Breast epithelium (tissue), 4 donors: ENCODE measurements at places on chromosomes 7 and 10. TPM values are rescaled to one million over a fixed set of nuclear protein-coding genes. Genes with fewer than 3 reads are reported as not detected.
A peak's percentile ranks its signal among the peaks of the same experiment; 100 is the strongest.

DNA sequence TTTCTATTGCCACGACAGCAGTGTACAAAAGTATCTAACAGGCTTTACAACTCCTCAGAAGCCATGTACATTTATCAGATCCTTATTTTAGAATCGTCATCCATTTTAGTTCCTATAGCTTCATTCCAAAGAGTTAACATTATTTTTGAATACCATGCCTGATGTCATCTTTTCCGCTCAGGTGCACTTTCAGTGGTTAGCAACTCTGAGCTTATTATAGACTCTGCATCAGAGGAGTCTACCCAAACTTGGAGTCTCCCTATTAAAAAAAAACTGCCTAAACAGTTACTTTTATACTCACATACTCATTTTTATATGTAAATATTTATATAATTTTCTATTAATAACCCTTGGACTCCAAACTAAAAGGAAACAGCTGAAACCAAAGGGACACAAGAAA is 31.6 kb upstream of the PRSS37 start:
- no peaks in the 10 kb centered on the region for H3K4me1 ChIP-seq
- H3K27ac ChIP-seq: no peak overlapping the region
- DNase-seq: no peak
- no peaks in the 10 kb centered on the region for H3K27me3 ChIP-seq
- no peak overlapping the region for H3K4me3 ChIP-seq

- H3K4me3 ChIP-seq: no peak overlapping the region
- no peaks in the 10 kb centered on the region for H3K27me3 ChIP-seq
- no peak for DNase-seq
- H3K36me3 ChIP-seq: peaks cover 18% of the 10 kb centered on the region
Observed at GRCh38 chr10:120905268-120905667, 54.1 kb downstream of the WDR11 start.

DNA sequence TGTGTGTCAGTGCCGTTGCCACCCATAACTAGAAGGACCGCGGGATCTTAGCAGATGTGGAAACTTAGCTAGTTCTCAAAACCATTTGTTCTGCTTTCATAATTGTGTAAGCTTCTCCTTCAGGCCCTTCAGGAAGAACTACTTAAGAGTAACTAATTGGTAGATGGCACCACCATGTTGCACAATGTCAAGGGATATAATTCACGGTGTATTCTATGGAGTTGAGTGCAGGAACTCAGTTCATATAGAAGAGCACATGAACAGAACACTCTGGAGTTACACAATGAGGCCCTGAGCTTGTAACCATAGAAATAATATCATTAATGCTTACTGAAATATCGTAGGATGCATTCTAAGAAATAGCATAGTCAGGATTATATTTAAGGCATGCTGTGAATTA is 126.5 kb upstream of the GAD2 start:
- H3K4me3 ChIP-seq: no peak overlapping the region
- no peak overlapping the region for H3K27ac ChIP-seq
- H3K27me3 ChIP-seq: no peaks in the 10 kb centered on the region
- no peak for DNase-seq
- H3K36me3 ChIP-seq: no peaks in the 10 kb centered on the region

GRCh38 chr10:43227911-43228782 is 38.7 kb downstream of the RASGEF1A start:
- H3K4me1 ChIP-seq: no peaks in the 10 kb centered on the region
- peaks cover 23% of the 10 kb centered on the region for H3K27me3 ChIP-seq
- no peaks in the 10 kb centered on the region for H3K36me3 ChIP-seq
- no peak overlapping the region for H3K4me3 ChIP-seq
- DNase-seq: peak; percentile 27

- no peak overlapping the region for H3K27ac ChIP-seq
- H3K4me1 ChIP-seq: no peaks in the 10 kb centered on the region
- H3K4me3 ChIP-seq: no peak overlapping the region
- no peaks in the 10 kb centered on the region for H3K36me3 ChIP-seq
- H3K27me3 ChIP-seq: no peaks in the 10 kb centered on the region
Observed at GRCh38 chr7:96284835-96285234, 37.1 kb downstream of the SLC25A13 start.

DNA sequence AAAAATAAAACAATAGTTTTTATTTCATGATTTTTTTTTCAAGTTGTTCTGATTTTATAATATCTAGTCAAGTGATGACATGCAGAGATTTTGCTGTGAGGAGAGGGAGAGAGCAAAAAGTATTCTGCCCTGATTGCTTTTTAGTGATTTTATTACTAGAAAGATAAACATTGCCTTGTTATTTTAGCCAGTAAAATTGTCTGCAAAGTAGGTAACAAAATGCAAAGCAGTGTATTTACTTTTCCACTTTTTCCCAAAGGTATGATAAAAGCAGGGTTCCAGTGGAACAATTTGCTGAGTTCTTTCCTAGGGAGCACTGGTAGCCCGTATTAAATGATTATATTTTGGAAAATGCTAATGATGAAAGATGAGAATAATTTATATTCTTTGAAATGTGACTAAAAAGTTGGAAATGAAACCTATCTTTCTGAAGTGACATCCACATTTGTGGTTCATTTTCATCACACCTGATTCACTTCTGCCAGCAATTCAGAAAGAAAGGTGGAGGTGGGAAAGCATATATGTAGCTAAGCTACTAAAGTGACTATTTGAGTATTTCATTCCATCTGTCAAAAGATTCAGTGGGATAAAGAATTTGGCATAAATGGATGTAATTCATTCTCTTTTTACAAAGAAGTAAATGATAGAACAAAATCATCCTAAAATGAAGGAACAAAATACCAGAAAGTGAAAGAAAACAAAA is 300.3 kb downstream of the ADK start:
- no peak for DNase-seq
- no peak overlapping the region for H3K4me3 ChIP-seq
- H3K36me3 ChIP-seq: no peaks in the 10 kb centered on the region
- H3K27ac ChIP-seq: no peak overlapping the region
- H3K4me1 ChIP-seq: no peaks in the 10 kb centered on the region

DNA sequence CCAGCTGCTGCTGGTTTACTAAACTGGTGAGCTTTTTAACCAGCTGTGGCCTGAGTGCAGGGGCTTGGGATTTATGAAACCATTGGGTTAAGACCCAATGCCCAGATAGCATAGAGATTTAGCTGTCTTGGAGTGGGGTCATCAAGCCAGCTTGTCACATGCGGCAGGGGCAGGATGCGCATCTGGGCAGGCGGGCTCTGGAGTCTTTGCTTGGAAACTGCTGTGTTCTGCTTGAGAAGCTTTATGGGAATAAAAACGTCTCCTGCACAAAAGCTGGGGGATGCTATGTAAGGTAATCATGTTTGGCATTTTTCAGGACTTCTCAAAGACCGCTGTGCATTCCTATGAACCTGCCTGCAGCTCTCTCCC is 136.3 kb downstream of the MAPK8 start:
- H3K27me3 ChIP-seq: no peaks in the 10 kb centered on the region
- no peak for DNase-seq
- no peaks in the 10 kb centered on the region for H3K36me3 ChIP-seq
- no peaks in the 10 kb centered on the region for H3K4me1 ChIP-seq

GRCh38 chr7:30963842-30964241 is at the start of gene GHRHR:
GHRHR (plus strand) TSS chr7:30963953; CDS start chr7:30964069, 116 bp downstream.
- H3K4me3 ChIP-seq: no peak within 1 kb of the TSS
- H3K27me3 ChIP-seq: no peaks in the 10 kb centered on the region
- H3K27ac ChIP-seq: no peak within 1 kb of the TSS

DNA sequence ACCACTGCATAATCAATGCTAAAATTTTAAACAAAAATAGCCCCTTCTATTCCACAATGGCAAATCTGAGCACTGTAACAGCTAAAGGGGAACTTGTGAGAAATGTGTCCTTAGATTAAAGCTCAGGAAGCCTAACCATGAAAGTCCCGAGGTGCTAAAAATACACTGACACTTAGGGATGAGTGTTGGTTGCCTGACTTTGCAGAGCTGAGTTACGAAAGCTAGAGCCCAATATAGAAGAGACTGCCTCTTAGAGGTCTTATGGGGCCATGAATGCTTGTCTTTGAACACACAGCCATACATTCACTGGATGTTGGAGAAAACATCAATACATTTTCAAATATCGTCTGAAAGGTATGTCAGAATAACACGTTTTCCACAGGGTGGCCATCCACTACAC is 209.7 kb downstream of the LHFPL3 start:
- H3K4me1 ChIP-seq: no peaks in the 10 kb centered on the region
- H3K36me3 ChIP-seq: no peaks in the 10 kb centered on the region
- no peak overlapping the region for H3K4me3 ChIP-seq
- no peaks in the 10 kb centered on the region for H3K27me3 ChIP-seq

DNA sequence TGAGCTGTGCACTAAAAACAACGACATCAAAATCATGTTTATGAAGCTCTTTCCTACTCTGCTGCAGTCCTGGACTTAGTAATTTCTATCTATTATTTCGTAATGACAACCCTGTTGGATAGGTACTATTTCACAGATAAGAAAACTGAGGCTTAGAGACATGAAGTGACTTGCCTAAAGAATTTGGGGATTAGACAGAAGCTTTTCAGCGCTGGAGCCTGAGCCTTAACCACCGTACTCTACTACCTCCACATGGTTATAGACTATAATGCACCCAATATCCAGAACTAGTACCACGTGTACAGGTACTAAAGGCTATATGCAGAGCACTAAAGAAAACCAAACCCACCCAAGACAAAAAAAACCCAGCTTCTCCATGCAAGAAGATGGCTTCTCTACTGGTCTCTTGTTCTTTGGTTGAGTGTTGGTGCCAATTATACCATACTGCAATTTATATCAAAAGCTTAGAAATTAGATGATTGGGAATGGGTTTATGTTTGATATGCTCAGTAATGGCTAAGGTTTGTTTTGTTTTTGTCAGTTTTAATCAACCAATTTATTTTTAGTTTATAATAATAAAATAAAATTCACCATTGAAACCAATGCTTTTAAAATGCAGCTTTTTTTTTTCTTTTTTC is 6.5 kb upstream of the SNX10 start:
- no peaks in the 10 kb centered on the region for H3K36me3 ChIP-seq
- H3K4me1 ChIP-seq: no peaks in the 10 kb centered on the region
- no peak for DNase-seq
- H3K27ac ChIP-seq: no peak overlapping the region

GRCh38 chr10:106706127-106706526 is 458.4 kb downstream of the SORCS1 start:
- no peak overlapping the region for H3K4me3 ChIP-seq
- no peaks in the 10 kb centered on the region for H3K4me1 ChIP-seq
- H3K36me3 ChIP-seq: no peaks in the 10 kb centered on the region
- no peak overlapping the region for H3K27ac ChIP-seq
- no peaks in the 10 kb centered on the region for H3K27me3 ChIP-seq

- H3K27ac ChIP-seq: no peak overlapping the region
- no peak for DNase-seq
- no peaks in the 10 kb centered on the region for H3K36me3 ChIP-seq
- H3K27me3 ChIP-seq: no peaks in the 10 kb centered on the region
Observed at GRCh38 chr7:121081327-121081936, 92.9 kb downstream of the CPED1 start.

- no peak overlapping the region for H3K27ac ChIP-seq
- no peaks in the 10 kb centered on the region for H3K4me1 ChIP-seq
- no peaks in the 10 kb centered on the region for H3K36me3 ChIP-seq
- H3K4me3 ChIP-seq: no peak overlapping the region
- H3K27me3 ChIP-seq: no peaks in the 10 kb centered on the region
Observed at GRCh38 chr7:30093420-30093952, 41.3 kb upstream of the MTURN start.

GRCh38 chr10:89549510-89549909 is 14.1 kb upstream of the SLC16A12 start:
- H3K27ac ChIP-seq: no peak overlapping the region
- no peak for DNase-seq

DNA sequence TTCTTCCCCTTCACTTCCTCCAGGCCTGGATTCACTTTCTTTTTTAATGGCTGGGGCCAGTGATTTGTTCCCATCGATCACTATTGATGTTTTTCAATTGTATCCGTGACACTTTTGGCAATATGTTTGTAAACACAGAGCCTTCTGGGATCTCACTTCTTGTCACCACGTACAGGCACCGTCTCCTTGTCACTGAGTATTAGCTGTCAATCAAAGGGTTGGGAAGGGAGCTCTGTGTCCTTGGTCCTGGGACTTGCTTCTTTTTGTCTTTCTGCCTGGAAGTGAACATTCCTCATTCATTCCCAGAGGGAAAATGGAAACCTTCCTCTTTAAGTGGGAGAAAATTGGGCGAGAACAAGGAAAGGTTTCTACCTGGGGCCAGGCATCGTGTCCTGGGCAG is 157.4 kb downstream of the PLXNA4 start:
- no peak for DNase-seq
- H3K4me3 ChIP-seq: no peak overlapping the region
- no peaks in the 10 kb centered on the region for H3K27me3 ChIP-seq

DNA sequence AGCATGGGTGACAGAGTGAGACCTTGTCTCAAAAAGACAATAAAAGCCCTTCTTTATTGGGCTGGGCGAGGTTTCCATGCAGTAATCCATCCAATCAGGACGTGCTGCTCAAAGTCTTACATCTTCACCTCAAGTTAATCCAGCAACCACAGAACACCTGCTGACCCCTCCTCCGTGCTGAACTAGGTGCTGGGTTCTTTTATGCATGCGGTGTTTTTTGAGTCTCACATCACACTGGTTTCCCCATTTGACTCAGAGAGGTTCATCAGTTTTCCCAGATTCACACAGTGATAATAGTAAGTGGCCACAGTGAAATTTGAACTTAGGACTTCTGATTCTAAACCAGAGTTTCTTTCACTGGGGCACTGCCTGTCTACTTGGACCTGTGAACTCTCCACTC is 58.3 kb upstream of the GTF2I start:
- H3K4me1 ChIP-seq: no peaks in the 10 kb centered on the region
- no peaks in the 10 kb centered on the region for H3K36me3 ChIP-seq
- no peak for DNase-seq
- H3K4me3 ChIP-seq: no peak overlapping the region

GRCh38 chr10:130636313-130636930 is 500.2 kb downstream of the GLRX3 start:
- no peaks in the 10 kb centered on the region for H3K4me1 ChIP-seq
- no peaks in the 10 kb centered on the region for H3K27me3 ChIP-seq
- DNase-seq: no peak
- H3K4me3 ChIP-seq: no peak overlapping the region
- H3K27ac ChIP-seq: no peak overlapping the region
- H3K36me3 ChIP-seq: no peaks in the 10 kb centered on the region

DNA sequence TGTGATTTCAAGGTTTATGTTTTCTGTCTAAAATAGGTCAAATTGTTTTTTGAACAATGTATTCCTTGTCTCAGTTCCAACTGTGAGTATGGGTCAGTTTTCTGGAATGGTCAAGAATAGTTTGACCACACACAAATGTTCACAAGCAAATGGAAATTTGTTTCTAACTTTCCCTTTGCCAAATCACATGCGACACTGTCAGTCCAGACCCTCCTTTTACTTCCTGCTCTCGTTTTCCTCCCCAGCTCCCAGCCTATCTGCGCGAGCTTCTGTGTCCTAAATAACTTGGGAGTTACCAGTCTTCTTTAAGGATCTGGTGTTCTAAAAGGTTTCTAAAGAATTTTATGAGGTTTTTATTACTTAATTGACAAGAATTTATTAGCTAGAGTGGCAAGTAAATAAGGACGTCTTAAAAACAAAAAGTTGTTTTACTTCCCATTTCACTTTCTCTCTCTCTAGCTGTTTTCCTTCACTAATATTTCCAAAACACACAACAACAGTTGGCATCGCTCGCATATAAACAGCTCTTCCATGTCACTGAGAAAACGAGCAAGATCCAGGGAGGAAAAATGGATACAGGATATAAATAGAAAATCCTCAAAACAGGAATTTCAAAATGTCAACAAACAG is 266.1 kb upstream of the KLF6 start:
- H3K27ac ChIP-seq: peak overlapping the region; percentile 67
- H3K4me3 ChIP-seq: peak overlapping the region; percentile 38
- H3K27me3 ChIP-seq: no peaks in the 10 kb centered on the region
- H3K4me1 ChIP-seq: no peaks in the 10 kb centered on the region
- DNase-seq: no peak

Gene NOLC1
- 40.5 TPM for total RNA-seq

Gene ZPBP
- total RNA-seq: not detected

Gene STAG3
- 1.3 TPM for total RNA-seq

Gene ARHGEF5
- total RNA-seq: 5.9 TPM
